ENCODE measurements at places on chromosomes 2 and 18.

GRCh38 chr2:106816974-106817373 lies 69.0 kb downstream of the ST6GAL2 start:
- no peak for DNase-seq

DNA sequence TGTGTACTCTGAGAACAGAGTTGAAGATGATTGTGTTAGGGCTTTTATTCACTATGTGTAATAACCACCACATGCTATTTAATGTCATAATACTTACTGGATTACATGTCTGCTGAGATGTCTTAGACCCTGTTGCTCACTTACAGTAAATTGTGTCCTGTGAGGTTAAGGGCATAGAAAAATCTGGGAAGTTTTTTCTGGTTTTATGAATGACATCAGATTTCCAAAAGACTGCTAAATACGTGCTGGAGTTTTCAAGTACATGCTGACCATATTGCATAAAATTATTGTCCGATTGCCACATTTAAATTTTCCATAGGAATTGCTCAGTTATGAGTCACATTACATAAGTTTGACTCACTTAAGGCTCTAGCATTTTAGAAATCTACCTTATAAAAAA lies 96.7 kb upstream of the COL5A2 start:
- no peak for DNase-seq

DNA sequence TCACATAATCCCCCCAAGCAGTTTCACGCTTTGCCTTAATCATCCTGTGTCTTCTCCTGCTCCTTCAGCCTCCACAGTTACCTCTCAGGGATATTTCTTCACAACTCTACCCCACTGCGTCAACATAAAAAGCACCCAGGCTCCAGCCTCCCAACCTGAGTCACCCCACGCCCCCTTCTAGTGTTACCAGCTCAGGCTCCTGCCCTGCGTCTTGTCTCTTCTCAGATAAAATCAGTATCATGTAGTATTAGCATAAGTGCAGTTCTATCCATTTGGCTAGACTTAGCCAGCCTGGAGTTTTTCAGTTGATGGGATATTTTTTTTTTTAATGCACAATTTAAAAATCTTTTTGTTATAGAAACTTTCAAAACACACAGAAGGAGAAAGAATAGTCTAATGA lies 9.6 kb upstream of the PELI1 start:
- DNase-seq = no peak

GRCh38 chr2:240955306-240956170 lies 42.9 kb upstream of the SNED1 start:
- DNase-seq = no peak

DNA sequence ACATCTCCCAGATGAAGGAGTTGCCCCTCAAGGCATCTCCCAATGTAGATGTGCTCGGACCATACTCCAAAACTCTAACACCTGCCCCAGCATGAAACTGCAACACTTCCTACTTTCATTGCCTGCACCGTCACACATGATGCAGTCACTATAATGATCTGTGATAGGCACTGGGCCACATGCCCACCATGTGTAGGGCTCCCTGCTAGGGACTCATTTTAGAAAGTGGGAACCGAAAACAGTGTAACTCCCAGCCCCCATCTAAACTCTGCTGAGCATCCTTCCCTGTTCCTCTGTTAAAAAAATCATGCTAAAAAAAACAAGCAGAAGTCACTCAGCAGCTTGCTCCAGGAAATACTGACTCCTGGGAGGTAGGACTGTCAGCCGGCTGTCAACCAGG lies 496.1 kb upstream of the RAB6C start:
- DNase-seq = no peak
